ENCODE measurements at places on chromosomes 3 and 15.

DNA sequence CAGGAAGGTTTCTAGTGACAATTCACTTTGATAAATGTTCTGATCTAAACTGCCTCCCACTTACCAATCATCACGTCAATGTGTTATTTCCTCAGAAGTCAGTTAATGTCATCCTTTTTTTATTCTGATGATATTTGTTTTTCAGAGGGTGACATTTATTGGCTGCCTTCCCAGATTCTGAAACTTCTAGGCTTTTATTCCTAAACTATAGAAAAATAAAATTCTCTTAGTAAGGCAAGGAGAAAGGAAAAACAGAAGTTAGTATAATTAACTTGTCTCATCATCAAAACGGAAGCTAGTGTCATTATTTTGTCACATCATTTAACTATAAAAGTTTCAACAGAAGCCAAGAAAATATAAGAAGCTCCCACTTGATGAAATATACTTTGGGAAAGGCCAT lies 100.0 kb upstream of the C3orf80 start:
- DNase-seq: no peak

DNA sequence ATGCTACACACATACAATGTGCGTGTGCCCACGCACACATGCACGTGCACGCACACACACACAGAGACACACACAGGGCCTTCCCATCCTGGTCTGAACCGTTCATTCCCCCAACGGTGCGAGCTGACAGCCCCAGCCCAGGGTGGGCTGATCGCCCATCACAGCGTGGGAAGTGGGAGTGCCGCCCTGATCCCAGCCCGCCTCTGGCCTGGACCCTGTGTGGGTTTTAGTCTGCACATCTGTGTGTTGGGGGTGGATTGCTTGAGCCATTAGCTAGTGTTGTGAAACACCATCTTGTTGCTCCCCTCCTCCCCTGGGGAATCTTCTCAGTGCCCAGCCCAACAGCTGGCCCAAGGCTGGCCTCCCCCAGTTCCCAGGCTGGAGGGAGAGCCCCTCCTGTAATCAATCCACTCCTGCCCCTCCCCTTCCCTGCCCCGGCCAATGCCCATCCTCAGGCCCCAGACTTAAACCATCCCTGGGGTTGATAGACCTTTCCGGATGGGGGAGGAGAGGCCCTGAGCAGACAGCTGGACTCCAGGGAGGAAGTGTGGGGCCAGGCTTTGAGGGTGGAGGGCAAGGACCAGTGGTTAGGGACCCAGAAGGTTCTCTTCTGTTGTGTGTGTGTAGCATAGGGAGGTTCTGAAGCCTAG lies 8.3 kb downstream of the SEMA3G start:
- no peak for DNase-seq

DNA sequence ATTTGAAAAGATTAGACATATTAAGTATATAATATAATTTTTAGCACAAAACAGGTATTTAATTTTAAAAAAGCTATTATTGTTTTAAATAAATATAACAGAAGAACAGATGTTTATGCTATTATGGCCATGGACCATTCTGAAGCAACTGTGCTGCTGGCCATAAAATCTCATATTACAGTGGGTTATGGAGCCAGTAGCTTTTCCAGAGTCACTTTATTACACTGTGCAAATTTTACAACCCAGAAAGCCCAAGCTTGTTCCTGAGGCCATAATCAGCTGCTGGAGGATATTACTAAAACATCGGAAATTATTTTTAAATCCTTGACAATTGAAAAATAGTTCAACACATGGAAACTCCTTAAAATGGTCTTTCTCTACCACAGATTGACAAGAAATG lies 557.3 kb upstream of the KCNMB2 start:
- DNase-seq: no peak

GRCh38 chr3:124424396-124424795 lies 305.9 kb upstream of the UMPS start:
- DNase-seq: no peak

GRCh38 chr3:77247817-77248216 lies 207.9 kb downstream of the ROBO2 start:
- no peak for DNase-seq

DNA sequence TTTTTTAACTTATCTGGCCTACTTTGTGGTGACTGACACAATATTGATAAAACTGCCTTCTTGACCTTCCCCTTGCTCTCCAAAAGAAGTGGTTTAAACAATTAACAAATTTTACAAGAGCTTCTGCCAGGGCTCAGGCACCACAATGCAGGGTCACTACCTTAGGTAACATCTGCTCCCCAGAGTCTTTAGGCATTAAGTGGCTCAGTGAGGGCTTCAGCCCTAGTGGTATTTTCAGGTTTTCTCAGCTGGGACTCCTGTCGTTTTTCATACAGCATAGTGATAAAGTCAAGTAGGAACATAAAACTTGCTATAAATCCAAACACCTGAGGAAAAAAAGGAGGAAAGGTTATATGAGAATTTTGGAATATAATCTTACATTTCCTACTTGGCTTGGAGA lies 18.9 kb downstream of the CMTM6 start:
- DNase-seq: no peak

DNA sequence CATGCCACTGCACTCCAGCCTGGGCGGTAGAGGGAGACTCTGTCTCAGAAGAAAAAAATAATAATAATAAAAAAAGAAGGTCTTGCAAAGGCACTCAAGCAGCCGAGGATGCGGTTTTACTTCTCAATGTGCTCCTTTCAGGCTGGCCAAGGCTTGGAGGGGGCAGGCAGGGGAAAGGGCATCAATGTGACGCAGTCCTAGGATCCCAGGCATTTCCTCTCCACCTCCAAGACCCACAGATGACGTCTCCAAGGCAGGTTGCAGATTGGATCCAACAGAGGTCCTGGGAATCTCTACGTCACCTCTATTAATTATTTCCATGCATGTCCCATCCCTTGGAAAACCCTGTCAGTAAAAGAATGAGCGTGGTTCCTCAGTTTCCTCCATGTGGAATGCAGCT lies 56.2 kb downstream of the FAM43A start:
- no peak for DNase-seq

DNA sequence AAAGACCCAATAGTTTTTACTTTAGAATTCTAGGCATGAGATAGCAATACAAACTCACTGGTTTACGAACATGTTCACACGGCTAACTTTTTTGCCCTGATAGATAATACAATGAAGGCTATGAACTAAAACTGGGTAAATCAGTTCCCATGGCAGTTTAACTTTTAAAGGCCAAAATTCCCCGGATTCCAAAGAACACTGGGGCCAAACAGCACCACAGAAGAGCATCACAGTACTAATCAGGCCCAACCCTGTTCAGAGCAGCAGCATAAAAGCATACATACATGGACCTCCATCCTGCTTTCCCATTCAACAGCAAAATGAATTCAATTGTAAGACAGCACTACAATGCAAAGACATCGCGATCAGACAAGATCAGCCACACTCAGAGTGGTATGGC lies 540.3 kb upstream of the CCDC54 start:
- DNase-seq: no peak

DNA sequence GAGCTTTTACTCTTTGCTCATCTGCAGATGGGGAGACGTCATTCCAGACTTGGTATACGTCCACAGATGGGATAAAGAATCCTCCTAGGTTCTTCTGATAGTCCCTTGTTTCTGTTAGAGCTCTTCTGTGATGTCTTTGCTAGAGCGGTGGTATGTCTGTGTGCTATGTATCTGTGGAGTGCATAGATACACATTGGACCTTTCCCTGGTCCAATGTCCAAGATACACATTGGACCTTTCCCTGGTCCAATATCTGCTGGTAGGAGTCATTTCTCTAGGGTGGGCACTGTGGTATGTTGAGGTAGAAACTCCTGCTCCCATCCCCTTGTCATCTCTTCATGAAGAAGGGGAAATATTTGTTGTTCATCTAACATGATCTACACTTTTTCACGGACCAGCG lies 47.5 kb upstream of the LPP start:
- no peak for DNase-seq

DNA sequence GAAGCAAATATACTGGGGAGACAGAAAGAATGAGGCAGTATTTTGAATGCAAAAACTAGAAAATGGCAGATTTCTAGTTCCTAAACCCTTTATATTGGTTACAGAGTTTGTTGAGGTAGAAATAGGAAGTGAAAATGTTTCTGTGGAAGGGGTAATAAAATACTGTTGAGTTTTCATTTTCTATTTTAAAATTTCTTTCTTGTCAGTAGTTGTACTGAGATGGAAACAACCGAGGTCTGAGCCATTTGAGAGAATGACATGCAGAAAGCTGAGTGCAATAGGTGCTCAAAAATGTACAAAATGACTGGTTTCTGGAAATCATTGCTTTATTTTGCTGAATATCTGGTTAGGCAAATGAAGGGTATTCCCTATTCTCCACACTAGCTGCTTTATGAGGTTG lies 361.4 kb downstream of the CHL1 start:
- no peak for DNase-seq

DNA sequence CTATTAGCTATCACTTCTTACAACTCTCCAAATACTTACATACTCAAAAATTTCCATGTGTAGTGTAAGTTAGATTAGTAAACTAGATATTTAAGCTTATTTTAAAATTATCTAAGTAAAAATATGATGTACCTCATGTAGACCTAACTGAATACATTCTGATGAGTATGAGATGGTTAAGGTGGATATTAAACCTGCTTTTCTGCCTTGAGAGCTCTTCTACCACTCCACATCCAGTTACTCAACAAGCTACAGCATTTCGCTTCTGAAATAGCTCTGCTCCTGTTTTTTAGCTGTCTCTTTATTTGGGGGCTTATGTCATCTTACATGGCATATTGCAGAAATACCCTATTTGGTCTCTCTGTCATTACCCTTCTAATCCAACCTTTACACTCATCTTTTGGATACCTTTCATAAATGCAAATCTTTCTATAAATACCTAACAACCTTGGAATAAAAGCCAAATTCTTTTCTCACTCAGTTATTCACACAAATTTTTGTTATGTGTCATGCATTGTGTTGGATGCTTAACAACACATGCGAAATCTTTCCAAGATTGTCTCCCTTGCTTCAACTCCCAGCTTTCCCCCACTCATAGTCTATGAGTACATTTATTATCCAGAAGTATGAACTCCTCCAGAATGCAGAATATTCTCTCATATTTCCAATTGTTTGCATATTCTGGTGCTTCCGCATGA lies 92.0 kb downstream of the ALCAM start:
- DNase-seq: no peak

DNA sequence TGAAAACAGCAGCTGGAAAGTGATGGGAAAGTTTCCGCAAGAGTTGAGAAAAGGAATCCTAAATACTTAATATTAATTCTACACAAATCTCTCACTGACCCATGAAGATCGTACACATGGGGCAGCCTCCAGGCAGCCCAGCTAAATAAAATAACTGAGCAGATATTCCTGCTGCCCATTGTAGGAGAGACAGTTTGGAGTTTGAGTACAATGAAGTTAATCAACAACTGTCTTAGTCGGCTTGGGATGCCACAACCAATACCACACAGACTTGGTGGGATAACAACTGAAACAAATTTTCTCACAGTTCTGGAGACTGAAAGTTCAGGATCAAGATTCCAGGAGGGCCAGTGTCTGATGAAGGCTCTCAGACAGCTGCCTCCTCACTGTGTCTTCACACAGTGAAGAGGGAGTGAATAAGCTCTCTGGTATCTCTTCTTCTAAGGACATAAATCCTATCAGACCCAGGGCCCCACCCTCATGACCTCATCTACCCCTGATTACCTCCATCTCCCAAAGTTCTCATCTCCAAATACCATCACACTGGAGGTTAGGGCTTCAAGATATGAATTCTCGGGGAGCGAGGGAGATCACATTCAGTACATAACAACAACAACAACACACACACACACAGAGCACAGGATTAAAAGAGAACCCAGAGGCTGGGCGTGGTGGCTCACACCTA lies 9.7 kb downstream of the TRPM7 start:
- no peak for DNase-seq

GRCh38 chr3:103976931-103977339 lies 1389.8 kb upstream of the ALCAM start:
- DNase-seq: no peak

- DNase-seq: no peak
Observed at GRCh38 chr3:65568497-65568896, 470.2 kb downstream of the MAGI1 start.

GRCh38 chr3:115071601-115072000 lies 75.5 kb downstream of the ZBTB20 start:
- no peak for DNase-seq

GRCh38 chr15:81163961-81164800 lies 30.1 kb downstream of the CFAP161 start:
- no peak for DNase-seq

DNA sequence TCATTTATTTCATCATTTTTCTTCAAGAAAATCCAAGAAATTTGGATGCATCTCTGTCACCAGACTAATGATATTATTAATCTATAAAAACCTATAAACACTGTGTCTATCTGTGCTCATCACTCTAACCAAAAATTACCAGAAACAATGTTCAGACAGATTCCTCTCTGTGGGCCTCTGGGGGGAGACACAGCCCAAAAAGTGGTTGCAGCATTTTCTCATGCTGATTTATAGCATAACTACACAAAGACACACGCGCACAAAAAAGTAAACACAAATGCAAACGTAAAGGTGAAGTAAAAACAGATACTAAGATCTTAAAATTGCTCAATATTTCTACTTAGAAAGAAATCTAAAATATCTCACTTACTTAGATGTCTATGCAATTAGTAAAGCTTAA lies 976.0 kb downstream of the GBE1 start:
- no peak for DNase-seq

DNA sequence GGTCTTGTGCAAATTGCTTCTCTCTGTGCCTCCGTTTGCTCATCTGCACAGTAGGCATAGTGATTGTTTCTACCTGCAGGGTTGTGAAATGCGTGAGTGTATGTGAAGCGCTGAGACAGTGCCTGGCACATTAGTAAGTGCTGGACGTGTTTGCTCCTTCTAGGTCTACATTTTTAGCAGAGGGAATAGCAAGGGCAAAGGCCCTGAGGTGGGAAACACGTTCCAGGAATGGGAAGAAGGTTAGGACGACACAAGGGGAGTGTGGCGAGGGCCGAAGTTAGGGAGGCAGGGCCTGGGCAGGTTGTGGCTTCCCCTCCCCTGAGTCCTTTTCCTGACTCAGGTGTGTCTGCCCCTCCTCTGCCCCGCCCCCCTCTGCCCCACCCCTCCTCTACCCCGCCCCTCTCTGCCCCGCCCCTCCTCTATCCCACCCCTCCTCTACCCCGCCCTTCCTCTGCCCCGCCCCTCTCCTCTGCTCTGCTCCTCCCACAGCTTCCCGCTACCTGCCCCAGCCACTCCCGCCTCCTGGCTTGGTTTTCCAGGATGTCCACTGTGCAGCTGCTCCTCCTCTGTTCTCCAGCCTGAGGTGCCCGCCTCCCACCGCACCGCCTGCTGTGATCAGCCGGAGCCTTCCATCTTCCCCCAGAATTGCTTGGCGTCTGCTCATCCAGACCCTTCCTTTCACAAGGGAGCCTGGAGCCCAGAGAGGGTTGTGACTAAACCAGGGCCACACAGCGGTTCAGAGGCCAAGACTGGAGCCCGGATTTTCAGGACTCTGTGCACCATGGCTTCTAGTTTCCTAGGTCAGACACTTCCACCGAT lies 31.1 kb upstream of the SMAD6 start:
- no peak for DNase-seq

DNA sequence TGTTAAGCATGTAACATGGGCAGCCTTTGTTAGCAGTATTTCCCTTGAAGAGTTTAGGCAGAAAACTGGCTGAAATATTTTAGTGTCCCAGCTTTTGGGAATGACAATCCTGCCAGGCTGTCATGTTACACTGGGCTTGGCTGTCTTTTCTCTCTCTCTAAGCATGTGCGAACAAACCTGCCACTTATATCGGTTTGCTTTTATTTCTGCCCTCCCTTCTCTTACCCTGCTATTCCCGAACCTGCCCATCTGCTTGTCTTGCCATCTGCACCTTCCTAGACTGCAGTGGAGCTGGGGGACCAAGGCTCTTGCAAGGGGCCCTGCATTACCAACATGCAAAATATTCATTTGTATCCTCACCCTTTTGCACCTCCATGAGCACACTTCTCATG lies 339.6 kb downstream of the EPHB1 start:
- DNase-seq: no peak

Measured in NCI-H446 treated with DMSO at 0.1 percent for 48 hours (cell line).